ENCODE measurements at places on chromosomes 7 and 10.

GRCh38 chr10:52965938-52966401, 193.4 kb upstream of the MBL2 start:
- DNase-seq: no peak

DNA sequence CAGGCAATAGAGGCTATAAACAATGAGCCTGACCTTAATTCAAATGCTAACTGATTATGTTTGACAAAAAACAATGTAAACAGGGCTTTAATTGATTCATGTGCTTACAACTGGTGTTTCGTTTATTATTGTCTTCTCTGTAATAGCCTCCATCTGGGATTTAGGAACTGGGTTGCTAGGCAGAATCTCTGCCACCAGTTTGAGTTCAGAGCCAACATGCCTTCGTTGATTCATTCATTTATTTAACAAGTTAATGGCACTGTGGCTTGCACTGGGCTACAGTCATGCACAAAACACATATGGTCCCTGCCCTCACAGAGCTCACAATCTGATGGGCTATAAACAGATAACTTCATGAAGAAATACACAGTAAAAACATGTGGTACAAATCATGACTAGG, 19.6 kb upstream of the CDHR3 start:
- DNase-seq: no peak

DNA sequence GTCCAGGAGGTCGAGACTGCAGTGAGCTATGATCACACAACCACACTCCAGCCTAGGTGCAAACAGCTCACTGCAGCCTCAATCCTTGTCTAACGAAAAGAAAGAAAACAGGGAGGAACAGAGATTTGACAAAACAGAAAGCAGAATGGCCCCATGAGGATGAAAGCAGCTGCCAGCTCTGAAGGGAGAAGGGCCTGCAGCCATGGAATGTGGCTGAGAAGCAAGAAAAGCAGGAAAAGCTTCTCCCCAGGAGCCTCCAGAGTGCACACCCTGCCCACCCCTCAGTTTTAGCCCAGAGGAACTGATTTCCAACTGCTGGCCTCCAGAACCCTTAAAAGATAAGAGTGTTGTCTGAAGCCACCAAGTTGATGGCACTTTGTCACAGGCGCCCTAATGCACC, 13.0 kb downstream of the ESYT2 start:
- no peak for DNase-seq

DNA sequence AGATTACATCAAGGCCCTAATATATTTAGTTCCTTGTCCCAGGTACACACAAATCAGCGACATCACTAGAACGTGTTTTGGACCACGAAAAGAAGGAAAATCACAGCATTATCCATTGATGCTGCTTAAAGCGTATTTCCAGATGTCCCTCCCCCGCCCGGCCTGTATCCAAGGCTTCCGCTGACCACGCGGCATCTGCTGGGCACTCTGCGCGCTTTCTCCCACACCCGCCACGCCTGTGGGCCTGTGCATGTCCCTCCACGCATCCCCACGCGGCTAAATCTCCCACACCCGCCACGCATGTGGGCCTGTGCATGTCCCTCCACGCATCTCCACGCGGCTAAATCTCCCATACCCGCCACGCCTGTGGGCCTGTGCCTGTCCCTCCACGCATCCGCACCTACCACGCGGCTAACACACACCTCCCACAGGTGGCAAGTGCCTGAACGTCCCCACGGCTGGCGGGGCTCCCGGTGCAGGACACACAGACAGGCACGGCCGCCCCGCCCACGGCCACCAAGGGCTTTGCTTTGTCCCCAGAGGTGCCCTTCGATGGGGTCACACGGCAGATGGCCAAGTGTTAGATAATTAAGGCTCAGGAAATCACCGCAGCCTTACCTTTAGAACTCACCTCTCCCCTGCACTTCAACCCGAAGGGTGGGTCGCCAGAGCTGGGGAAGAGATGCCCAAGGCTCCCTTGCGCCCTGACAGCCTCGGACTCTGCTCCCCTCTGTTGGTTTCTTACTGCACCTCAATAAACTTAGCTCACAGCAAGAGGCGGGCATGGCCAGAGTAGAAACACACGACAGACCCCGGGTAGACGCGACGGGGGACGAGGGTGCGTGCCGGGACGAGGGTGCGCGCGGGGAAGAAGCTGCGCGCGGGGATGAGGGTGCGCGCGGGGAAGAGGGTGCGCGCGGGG, 49.5 kb downstream of the DIP2C start:
- no peak for DNase-seq

GRCh38 chr7:78134256-78134655, 335.7 kb downstream of the PHTF2 start:
- peak; percentile 72 for DNase-seq

GRCh38 chr10:31622978-31623377, 304.0 kb downstream of the ZEB1 start:
- DNase-seq: peak; percentile 72

- no peak for DNase-seq
These were observed 85.7 kb upstream of the COL13A1 start for GRCh38 chr10:69715899-69716606.

- DNase-seq: peak; percentile 39
These were observed 378 bp downstream of the PIK3AP1 start for GRCh38 chr10:96719850-96720421.

GRCh38 chr10:15188603-15189002, 20.1 kb upstream of the NMT2 start:
- no peak for DNase-seq

DNA sequence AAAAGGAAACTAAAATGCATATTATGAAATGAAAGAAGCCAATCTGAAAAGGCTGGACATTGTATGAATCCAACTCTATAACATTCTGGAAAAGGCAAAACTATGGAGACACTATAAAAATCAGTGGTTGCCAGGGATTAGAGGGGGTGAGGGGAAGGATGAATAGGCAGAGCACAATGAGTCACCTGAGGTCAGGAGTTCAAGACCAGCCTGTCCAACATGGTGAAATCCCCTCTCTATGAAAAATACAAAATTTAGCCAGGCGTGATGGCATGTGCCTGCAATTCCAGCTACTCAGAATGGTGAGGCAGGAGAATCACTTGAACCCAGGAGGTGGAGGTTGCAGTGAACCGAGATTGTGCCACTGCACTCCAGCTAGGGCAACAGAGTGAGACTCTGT, 324.8 kb upstream of the PHYHIPL start:
- DNase-seq: no peak

DNA sequence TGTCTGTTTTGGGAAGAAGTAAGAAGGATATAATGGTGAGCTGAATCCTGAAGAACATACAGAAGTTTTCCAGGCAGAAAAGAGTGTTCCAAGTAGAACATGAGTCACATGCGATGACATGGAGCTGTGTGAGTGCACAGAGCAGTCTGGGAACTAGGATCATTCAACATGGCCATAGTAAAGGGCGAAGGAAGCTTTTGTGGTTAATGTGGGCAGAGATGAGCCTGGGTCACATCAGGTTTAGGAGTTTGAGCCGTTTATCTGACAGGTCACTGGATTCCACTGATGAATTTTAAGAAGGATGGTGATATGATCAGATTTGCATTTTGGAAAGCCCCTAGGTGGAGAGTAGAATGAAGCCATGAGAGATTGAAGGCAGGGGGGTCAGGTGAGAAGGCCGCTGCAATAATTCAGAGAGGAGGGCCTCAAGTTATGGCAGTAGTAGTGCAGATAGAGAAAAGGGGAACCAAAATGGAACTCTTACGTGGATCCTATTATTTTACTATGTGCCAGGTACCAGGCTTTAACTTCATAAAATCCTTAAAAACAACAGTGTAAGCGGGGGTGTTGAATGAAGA, 171.3 kb downstream of the RNLS start:
- peak; percentile 10 for DNase-seq

DNA sequence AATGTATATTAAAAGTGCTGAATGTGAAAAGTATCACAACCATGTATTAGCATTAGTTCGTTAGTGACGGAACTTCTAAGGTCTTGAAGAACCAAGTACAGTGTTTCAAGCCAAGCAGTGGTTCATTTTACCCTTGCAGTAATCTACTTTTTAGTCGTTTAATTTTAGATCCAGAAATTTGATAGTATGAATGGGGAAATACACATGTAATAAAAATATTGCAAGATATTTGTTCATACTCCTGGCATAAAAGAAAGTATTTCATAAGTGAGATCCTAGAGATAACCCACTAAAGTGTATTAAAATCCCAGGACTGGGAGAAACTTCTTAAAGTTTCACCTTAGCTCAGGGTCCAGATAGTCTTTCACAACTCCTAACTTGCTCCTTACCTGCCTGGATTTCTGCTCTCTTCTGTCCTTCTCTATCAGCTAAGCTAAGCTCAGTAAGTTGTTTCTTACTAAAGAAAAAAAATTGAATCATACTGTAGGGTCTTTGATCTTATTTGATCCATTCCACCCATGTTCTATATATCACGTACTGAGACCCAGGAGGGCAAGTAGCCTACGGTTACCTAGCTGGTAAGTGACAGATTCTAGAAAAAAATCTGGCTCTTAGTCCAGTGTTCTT, 1.5 kb downstream of the BCAP29 start:
- no peak for DNase-seq

DNA sequence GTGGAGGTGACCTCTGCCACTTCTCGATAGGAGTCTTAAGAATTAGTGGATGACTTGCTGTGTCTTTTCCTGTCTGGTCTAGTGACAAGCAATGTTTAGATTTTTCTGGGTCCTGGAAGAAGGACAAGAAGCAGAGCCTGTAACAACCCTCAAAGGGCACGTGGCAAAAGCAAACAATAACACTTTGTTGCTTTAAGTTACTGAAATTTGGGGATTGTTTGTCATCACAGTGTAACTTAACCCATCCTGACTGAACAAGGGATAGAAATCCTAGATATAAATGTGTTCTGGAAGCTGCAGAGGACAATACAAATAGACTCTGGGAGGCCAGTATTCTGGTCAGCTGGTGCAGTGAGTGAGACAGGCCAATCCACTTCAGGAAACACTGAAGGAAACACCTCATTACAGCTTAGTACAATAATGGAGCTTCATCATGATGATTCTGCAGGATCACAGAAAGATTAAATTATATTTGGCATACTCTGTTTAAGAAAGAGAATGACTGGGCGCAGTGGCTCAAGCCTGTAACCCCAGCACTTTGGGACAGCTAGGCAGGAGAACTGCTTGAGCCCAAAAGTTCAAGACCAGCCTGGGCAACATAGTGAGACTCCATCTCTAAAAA, 23.3 kb downstream of the ENKUR start:
- no peak for DNase-seq

DNA sequence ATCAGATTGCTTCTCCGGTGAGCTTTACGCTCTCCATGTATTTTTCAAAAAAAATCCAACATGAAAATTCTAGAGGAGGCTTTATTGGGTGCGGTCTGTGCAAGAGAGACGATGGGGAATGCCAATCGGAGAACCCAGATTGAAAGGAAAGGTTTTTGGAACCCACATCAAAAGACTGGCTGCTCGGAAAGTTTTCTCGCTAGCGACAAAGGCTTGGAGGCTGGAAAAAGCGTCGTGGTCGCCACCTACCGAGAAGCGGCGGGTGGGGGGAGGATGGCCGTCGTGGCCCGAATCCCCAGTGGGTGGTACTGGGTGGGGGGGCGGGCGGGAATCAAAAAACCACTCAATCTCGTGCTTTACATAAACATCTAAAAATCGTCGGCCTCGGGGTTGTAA, 1.1 kb upstream of the GTF2I start:
- DNase-seq: peak; percentile 42

DNA sequence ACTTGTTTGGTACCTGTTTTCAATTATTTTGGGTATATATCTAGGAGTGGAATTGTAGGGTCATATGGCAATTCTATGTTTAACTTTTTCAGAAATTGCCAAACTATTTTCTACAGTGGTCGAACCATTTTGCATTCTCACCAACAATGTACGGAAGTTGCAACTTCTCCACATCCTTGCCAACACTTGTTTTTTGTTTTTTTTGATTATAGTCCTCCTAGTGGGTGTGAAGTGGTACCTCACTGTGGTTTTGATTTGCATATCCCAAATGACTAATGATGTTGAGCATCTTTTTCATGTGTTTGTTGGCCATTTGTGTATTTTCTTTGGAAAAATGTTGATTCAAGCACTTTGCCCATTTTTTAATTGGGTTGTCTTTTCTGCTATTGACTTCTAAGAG, 122.1 kb downstream of the RPS24 start:
- no peak for DNase-seq

- peak; percentile 49 for DNase-seq
These were observed 68.7 kb downstream of the SGMS1 start for GRCh38 chr10:50554995-50555568.

DNA sequence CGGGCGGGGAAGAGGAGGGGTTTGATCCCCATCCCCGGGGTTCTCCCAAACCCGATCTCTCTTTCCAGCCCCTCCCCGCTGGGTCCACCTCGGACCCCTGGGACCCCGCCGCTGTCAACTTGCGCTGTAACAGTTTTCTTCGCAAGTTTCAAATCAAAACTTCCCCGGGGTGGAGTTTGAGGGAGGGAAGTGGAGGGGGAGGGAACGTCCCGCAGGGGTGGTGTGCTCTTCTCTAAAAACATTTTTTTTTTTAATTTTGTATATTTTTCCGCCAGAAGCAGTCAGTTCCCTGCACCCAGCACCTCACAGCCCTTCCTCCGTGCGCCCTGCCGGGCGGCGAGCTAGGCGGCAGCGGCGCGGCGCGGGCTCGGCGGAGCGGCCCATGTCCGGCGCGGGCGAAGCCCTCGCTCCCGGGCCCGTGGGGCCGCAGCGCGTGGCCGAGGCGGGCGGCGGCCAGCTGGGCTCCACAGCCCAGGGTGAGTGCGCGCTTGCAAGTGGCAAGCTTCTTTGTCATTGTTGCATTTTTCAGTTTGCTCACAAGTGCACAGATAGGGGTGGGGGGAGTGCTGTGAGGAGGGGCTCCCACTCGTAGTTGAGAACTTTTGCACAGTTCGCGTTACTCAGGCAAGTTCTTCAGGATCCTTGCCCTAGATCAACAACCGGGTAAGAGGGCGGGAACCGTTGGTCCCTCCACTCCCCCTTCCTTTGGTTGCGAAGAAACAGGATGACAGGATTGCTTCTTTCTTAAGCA, 933 bp downstream of the MDFIC start:
- peak; percentile 76 for DNase-seq

Data from AG20443 (cell line).